ENCODE measurements at places on chromosomes 6 and 20.

DNA sequence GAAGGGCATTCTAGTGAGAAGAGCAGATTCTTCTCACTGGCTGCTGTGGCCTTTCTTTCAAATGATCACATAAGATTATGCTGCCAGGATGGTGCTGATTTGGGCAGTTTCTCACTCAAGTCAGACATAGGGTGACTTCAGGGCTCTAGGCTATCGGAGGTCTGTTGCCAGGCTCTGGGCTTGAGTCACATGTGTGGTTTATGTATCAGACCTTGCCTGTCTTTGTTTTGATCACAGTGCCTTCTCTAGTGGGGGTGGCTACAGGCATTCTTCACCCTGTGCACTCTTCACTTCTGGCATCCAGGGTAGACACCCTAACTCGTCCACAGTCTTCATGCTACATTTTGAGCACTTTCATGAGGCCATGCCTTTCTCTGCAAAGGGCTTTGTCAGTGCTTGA is 823.7 kb upstream of the MAN1A1 start:
- no peak for DNase-seq

DNA sequence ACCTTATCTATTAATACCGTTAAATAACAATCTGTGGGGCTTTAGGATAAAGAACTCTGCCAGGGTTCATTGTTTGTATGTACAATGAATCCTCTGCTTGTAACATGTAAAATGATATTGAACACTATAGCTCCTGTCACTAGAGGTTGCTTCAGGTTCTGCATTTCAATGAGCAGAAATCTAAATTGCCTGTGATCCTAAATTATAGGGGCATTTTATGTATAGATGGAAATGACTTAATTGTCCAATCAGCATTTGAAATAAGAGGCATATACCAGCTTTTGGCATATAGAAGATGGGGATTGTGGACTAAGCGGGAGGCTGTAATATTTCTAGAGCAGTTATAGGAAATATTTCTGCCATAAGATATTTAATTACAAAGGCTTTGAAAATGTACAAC is 2.0 kb downstream of the NCOA3 start:
- DNase-seq: no peak

DNA sequence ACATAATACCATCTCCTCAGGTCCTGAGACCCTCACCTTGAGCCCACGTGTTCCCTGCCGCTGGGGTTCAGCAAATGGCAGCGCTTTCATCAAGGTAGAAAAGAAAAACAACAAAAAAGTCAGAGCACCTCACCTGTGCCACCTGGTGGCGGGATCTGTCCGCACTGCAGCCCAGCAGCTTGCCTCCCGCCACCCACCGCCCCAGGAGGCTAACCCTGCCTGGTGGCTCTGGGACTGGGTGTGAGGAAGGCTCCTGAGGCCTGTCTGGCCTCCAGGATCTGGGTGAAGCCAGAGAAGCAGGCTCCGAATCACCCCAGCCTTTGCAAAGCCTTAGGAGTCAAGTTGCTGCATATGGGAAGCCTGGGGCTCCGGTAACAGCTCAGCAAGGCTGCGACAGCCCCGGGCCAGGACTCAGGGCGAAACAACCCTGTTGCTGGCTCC is 270.8 kb downstream of the BMP7 start:
- no peak for DNase-seq

GRCh38 chr20:4441191-4441590 is 280.5 kb upstream of the PRND start:
- no peak for DNase-seq

GRCh38 chr6:126175251-126175650 is 164.7 kb upstream of the CENPW start:
- no peak for DNase-seq

- DNase-seq: no peak
These were observed 57.8 kb upstream of the ATXN1 start for GRCh38 chr6:16818992-16819626.

- DNase-seq: no peak
These were observed 34.9 kb upstream of the SHLD1 start for GRCh38 chr20:5715071-5715841.

DNA sequence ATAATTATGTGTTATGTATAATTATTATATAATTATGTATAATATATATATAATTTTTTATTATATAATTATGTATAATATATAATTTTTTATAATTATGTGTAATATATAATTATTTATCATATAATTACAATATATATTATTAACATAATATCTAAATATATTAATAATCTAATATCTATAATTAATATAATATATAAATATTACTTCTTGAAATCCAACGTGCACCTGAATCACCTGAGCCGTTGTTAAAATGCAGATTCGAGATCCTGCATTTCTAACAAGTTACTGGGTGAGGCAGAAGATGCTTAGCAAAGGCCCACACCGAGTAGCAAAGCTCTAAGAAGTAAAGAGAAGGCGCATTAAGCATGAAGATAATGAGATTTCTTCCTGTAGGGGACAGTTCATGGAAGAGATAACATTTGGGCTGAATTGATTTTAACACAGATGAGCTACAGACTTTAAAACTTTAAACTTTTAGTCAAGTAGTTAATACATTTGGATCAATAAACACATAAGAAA is 406.4 kb upstream of the PLCB4 start:
- DNase-seq: no peak

GRCh38 chr6:62528894-62529526 is 243.0 kb upstream of the KHDRBS2 start:
- DNase-seq: no peak

GRCh38 chr6:126427713-126428112 is 87.8 kb downstream of the CENPW start:
- no peak for DNase-seq

DNA sequence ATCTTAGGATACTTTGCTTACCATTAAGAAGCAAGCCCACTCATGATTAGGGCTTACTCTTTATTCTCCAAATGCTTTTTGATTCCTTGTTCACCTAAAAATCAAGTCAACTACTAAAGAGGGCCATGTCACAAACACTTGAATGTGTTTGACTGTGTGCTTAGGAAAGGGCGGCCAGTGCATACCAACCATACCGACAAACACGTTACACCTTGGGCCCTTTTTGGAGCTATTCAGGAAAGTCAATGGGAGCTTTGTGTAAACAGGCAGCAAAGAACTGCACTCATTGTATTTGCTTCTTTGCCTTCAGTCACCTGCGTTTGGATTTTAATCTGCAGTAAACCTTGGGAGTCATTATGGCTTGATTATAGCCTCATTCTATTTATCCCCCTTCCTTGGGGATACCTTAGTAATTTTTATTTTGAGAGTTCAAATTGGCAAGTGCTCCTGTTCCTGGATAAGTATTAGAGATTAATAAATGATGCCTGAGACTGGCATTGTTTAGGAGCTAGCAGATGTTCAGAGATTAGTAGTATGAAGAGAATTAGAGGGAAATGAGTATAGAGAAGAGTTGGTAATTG is 102.6 kb upstream of the HDGFL1 start:
- no peak for DNase-seq

- DNase-seq: no peak
These were observed 19.0 kb upstream of the PREX1 start for GRCh38 chr20:48846516-48847492.

GRCh38 chr20:47318027-47318585 is 38.4 kb downstream of the ZMYND8 start:
- peak; percentile 51 for DNase-seq

- DNase-seq: no peak
These were observed 103.8 kb upstream of the BEND6 start for GRCh38 chr6:56851074-56851473.

DNA sequence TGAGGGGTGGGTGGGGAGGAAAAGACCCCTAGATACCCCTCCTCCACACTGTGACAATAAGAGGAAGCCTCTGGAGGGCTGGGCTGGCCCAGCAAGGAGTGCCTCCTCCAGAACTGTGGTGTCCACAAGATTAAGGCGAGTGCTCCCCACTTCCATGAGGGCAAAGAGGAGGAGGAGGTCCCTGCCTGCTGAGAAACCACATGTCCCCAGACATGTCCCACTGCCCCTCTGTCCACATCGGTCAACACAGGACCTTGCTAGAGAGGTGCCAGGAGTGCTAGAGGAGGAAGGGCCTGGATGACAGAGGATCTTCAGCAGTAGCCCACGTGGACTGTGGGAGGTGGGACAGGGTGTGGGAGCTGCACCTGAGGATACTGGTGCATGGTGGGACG is 3.1 kb downstream of the RAET1G start:
- no peak for DNase-seq

DNA sequence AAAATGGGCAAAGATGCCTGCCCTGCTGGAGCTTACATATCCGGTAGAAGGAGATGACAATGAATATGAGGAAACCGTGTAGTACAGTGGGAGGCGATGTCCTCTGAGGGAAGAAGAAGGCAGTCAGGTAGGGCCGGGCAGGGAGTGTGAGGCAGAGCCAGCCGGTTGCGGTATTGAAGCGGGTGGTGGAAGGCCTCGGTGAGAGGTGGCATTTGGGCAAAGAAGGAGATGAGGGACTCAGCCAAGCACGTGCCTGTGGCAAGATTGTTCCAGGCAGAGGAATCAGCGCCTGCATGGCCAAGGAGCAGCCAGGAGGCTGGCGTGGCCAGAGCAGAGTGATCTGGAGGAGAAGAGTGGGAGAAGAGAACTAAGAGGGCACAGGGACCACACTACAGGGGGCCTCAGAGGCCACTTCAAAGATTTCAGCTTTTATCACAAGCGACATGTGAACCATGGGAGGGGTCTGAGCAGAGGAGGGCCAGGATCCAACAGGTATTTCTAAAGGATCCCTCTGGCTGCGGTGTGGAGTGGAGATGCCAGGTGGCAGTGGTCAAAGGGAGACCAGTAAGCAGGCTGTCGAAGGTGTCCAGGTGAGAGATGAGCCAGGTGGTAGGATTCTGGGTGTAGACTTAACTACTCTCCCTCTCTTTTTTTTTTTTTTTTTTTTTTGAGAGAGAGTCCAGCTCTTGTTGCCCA is 13.8 kb downstream of the MDFI start:
- DNase-seq: no peak

DNA sequence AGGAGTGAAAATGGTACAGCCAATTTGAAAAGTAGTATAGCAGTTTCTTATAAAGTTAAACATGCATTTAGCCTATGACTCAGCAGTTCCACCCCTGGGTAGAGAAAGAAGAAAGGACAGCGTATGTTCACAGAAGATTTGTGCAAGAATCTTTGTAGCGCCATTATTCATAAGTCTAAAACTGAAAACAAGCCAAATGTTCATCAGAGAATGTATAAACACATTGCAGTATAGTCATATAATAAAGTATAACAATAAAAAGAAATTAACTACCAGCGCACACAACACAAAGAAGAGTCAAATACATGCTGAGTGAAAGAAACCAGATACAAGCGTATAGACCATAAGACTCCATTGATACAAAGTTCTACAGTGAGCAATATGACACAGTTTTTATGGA is 294.0 kb downstream of the SAMD5 start:
- DNase-seq: no peak

DNA sequence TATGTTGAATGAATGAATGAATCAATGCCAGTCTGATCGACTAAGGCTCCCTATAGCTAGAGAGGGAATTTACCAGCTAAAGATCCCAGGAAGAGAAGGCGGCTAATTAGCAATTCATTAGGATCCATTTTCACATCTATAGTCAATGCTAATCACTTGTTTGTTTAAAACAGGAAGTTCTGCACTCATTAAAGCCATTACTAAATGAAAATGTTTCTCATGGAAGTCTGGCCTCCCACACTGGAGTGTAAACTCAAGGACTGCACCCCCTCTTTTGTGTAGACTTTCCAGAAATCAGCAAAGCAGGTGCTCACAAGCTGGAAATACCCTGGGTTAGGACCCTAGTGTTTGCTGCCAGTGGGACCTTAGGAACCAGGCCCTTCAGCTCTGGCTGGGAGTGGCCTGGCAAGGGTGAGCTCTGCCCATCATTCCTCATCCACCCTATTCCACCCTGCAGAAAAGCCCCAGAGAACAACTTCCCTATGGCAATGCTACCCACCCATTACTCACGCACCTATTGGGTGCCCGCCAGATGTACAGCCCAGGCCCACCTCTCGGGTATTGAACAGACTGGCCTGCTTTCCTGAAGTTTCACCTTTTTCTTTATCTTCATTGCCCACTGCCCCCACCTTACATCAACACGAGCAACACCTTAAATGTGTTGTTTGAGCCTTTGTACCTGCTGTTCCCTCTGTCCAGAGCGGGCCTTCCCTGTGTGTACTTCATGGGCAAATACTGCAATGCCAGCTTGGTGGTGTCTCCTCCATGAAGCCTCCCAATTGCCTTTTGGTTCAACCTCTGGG is 60.8 kb downstream of the TTI1 start:
- DNase-seq: no peak

GRCh38 chr6:119575721-119576120 is 226.2 kb upstream of the MAN1A1 start:
- DNase-seq: no peak

- no peak for DNase-seq
These were observed 142.4 kb downstream of the LRFN2 start for GRCh38 chr6:40444811-40445210.

- peak; percentile 39 for DNase-seq
These were observed 31.0 kb upstream of the EZR start for GRCh38 chr6:158849899-158850806.

GRCh38 chr6:43120101-43120763 is 44.1 kb downstream of the PTK7 start:
- DNase-seq: no peak

GRCh38 chr20:10432079-10432478 is 1.9 kb downstream of the MKKS start:
- DNase-seq: no peak

DNA sequence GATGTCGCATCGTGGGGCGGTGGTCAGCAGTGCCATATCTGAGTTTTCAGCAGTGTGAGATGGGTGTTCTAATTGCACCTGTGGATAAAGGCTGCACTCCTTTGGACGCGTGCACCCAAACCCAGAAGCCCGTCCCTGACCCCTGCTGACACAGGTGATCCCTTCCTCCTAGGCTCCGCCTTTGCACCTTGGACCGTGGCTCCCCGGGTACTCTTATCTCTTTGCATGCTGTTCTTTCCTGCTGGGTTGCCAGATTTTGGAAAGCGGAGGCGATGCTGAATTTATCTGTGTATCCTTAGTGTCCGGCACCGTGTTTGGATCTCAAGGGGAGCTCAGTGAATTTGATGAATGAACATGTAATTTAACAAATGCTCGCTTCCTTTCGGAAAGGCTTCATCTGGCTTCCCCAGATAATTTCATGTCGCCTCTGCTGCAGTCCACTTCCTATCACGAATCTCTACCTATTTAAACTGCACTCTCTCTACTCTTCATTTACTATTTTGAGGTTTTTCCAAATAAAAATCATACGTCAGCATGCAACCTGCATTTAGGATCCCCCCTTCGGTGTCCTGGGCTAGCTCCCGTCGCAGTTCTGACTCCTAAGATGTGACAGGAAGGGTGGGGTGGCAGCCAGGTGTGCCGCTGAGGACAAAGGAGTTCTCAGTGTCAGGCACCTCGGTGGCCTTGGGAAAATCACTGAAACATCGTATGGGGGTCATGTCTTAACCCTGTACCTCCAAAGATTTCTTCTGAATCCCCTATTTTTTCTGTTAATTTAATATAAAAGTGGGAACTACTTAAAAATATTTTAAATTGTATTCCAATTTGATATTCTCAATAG is 753 bp upstream of the PERP start:
- no peak for DNase-seq

Data from left kidney (tissue), 8 donors.